ENCODE measurements at places on chromosomes 3 and 15. TPM values are rescaled to one million over a fixed set of nuclear protein-coding genes. Genes with fewer than 3 reads are reported as not detected.

Gene PFKFB4
- total RNA-seq = 12.2 TPM

Gene HOMER2
- 7.3 TPM for total RNA-seq

Gene ERICH6
- 0.15 TPM for total RNA-seq

Gene FBXW12
- 0.15 TPM for total RNA-seq

Gene C3orf80
- total RNA-seq = 0.15 TPM

Gene GOLGA6L7
- total RNA-seq = not detected
